ENCODE measurements at places on chromosomes 1 and 21.

GRCh38 chr1:54476530-54477109, 70.4 kb upstream of the SSBP3 start:
- DNase-seq: no peak

DNA sequence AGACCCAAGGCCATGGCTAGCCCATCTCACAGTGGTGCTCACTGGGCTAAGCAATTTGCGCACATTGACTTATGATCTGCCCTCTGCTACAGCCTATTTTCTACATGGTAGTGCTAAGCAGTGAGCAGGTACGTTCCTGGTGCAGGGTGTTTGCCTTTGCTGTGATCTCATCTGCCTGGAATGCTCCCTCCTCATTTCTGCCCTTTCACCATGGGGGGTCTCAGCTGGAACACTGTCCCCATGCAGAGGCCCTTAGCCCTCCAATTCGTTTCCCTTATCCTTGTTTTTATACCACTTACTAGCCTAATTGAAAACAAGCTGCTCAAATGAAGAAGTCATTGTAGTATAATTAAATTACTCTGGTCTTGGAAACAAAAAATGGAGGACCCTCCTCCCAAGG, 2.0 kb upstream of the B3GALT5 start:
- DNase-seq: no peak

GRCh38 chr1:40044110-40044509, 3.6 kb downstream of the CAP1 start:
- no peak for DNase-seq

DNA sequence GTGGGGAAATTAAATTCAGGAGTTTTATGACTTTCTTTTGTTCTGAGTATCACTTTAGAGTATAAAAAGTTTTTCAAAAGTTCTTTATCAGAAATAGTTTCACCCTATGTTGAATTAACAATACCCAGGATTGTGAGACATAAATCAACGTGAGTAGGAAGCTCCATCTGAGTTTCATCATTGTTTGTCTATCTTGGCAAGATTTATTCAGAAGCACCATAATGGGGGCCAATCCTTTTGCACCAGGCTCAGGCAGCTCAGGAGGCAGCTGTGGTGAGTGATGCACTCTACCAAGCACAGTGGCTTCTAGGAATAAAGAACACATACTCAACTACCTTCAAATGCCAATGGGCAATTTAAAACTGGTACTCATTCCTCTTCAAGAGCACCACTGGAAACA, 12.0 kb downstream of the CREG1 start:
- no peak for DNase-seq

Data from substantia nigra (tissue), 51 donors.